NCI-H2171 (cell line): ENCODE measurements at places on chromosomes 2 and 18.
A peak's percentile ranks its signal among the peaks of the same experiment; 100 is the strongest.

- peak; percentile 16 for DNase-seq
Measured at GRCh38 chr2:239991689-239992314, 33.3 kb downstream of the NDUFA10 start.

GRCh38 chr2:50754514-50754913 is 277.4 kb downstream of the NRXN1 start:
- DNase-seq, result peak; percentile 26

DNA sequence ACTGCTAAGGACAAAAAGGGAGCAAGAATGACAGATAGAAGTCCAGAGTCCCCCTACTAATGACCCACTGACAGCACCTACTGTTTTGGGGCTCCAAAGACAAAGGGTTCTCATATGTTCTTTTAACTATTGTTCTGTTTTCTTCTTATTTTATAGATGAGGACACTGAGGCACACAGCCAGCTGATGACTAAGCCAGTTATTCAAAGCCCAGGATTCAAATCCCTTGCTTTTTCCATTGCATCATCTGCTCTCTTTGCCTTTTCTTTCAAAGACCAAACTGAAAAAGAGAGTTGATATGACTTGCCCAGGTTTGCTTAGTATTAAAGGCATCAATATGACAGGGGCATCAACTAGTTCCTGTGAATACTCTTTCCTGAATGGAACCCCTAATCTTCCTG is 299.8 kb downstream of the LRATD1 start:
- DNase-seq, result no peak

- DNase-seq, result no peak
Measured at GRCh38 chr18:36201765-36202164, 14.5 kb downstream of the MOCOS start.

DNA sequence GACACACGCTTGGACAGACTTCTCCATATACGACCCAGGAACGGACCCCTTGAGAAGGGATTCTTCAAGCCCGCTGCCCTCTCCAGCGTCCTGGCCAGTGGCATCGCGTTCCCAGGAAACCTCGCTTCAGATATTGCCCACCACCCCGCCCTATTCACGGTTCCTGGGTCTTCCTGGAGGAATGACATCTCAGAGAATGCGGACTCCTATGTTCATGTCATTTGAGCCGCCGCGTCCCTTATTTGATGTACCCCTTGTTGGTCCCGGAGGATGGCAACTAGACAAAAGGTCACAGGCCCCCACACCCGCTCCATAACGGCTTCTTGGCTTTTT is 588 bp upstream of the CCDC93 start:
- no peak for DNase-seq

- no peak for DNase-seq
Measured at GRCh38 chr2:64840426-64840881, 148.7 kb upstream of the SLC1A4 start.

DNA sequence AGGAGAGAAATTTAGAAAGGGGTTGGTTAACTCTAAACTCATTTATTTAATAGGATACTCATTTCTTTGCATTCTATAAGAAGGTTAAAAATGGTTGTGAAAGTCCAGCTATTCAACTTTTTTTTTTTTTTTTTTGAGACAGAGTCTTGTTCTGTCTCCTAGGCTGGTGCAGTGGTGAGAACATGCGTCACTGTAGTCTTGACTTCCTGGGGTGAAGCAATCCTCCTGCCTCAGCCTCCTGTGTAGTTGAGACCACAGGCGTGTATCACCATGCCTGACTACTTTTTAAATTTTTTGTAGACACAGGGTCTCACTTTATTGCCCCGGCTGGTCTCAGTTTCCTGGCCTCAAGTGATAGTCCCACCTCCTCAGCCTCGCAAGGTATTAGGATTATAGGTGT is 11.9 kb downstream of the ELP2 start:
- no peak for DNase-seq

- no peak for DNase-seq
Measured at GRCh38 chr18:36427369-36427768, 129.9 kb downstream of the FHOD3 start.

GRCh38 chr18:55419947-55420664 is 167.9 kb downstream of the TCF4 start:
- no peak for DNase-seq

- DNase-seq, result no peak
Measured at GRCh38 chr18:13625355-13625754, 101.0 kb downstream of the FAM210A start.

DNA sequence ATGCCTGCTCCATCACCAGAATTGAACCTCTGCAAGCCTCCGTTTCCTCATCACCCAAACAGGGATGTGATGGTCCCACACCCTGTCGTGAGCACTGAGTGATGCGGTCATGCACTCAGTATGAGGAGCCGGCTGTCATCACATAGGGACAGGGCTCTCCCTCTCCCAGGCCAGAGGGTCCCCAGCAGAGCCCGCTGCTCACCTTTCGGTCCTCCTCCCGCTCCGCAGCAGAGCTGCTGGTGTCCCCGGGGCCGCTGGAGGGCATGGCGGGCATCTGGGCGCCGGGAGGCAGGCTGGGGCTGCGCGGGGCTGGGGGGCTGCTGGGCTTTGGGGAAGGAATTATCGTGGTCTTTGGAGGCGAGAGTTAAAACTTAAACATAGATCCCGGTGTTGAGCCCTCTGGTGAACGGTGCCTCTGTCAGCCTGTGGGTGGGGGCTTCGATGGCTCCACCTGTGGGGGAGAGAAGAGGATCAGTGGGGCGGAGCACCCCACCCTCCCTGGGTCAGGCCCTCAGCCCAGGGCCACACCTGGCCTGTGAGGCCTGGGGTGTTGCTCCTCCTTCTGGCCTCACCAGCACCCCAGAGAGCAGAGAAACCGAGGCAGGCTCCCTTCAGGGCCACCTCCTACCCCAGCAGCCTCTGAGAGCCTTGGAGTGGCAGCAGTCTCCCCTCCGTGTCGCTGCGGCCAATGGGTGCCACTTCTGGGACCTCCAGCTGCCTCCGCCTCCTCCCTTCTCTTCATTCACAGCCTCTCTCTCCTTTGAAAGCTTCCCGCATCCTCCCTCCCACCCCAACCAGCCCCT is 27.8 kb downstream of the DNMT3A start:
- DNase-seq, result no peak

DNA sequence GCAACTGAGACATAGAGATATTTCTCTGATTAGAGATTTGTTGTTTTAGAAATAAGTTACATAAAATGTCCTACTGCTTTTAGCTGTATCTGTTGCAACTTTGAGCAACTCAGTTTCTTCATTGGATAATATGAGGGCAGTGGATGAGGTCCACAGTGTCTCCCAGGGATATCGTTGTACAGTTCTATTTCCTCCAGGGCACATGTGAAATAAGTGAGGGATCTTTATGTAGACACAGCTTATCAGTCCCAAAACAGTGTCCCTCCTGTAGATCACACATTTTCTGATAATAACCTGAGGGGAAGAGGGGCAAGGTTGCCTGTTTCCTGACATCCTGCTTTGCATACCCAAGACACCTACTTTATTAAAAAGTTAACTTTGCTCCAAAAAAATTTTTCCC is 1231.2 kb upstream of the ZEB2 start:
- DNase-seq, result no peak

- no peak for DNase-seq
Measured at GRCh38 chr2:136651456-136652010, 113.8 kb upstream of the THSD7B start.

- no peak for DNase-seq
Measured at GRCh38 chr2:42794271-42795046, 2.1 kb upstream of the HAAO start.

- DNase-seq, result no peak
Measured at GRCh38 chr2:116160657-116161056, 1653.8 kb upstream of the DDX18 start.

DNA sequence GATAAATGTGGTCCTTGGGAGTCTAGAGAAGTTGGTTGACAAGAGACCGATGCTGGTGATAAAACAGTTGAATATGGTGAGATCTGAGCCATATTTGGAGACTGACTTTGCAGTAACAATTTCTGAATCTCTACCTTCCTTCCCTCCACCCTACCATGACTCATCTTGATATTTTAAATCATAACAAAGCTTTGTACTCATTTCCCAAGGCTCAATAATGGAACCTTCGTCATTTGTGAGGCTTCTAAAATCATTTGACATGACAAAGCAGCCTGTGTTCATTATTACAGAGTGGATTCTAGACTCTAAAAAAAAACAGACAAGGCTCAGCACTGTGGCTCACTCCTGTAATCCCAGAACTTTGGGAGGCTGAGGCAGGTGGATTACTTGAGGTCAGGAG is 38.5 kb upstream of the PDCL3 start:
- no peak for DNase-seq

- DNase-seq, result no peak
Measured at GRCh38 chr2:220959391-220959802, 612.7 kb downstream of the EPHA4 start.

DNA sequence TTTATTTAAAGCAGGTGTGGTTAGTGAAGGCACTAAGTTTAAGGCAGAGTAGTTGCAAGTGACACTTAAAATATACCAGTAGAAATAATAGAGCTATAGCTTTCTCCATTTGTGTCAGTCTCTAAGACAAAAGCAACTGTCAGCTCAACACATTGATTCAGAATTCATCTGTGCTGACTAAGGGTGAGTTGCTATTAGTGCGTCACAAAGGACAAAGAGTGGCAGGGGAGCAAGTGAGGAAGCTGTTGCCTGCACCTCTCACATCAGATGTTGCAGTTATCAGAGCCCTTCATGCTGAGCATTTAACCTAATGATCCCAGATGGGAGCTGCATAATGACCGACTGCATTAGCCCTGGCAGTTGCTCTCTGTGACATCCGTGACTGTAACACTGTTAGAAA is 138.6 kb downstream of the DTNA start:
- no peak for DNase-seq

DNA sequence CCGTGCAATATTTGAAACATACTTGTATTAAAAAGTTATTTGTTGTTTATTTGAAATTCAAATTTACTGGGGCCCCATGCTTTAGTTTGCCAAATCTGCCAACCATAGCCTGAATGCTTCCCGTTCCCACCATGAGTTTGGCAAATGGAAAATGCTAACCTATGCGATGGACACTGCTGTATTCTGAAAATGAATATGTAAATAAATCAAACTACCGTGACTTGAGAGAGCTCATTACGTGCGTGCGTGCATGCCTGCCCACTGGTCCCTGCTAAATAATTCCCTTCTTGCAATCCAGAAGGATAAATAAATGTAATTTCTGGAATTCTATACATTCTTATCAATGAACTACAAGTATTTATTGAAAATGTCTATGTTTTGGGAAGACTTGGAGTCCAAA is 3.2 kb downstream of the BOD1L2 start:
- no peak for DNase-seq

DNA sequence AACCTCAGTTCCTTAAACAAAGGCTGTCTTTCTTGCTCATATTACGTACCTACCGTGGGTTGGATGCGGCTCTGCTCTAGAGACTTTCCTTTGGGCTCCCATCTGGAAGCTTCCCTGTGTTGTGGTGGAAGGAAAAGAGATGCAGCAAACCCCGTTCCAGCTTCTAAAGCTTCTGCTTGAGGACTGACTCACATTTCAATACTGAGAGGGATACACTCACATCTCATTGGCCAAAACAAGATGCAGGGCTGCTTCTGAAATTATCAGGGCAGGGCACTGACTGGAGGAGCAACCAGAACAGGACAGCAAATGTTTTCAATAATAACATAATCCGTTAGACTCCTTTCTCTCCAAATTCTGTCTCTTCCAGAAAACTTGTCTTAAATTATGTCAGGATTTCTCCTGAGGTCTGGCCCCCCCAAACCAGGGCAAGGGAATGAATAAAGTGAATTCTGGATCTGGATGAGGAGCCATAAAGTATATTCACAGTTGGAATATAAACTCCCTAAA is 4.5 kb upstream of the MYO5B start:
- no peak for DNase-seq

- DNase-seq, result no peak
Measured at GRCh38 chr2:180110469-180110868, 103.4 kb upstream of the CWC22 start.

DNA sequence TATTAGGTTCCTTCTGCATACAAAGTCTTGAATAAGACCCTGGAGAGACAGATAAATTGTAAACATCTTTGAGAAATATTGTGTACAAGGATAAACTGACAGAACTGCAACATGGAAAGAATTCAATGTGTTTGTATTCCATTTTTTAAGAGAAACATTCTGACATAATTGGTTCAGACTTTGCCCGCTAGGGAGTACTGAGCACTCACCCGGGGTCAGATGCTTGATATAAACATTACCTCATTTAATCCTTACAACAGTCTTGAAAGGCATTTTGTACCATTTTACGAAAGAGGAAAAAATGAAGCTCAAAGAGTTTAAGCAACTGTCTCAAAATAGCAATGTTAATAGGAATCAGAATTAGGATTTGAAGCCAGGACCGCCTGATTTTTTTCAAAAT is 416.7 kb upstream of the CRIM1 start:
- DNase-seq, result no peak

DNA sequence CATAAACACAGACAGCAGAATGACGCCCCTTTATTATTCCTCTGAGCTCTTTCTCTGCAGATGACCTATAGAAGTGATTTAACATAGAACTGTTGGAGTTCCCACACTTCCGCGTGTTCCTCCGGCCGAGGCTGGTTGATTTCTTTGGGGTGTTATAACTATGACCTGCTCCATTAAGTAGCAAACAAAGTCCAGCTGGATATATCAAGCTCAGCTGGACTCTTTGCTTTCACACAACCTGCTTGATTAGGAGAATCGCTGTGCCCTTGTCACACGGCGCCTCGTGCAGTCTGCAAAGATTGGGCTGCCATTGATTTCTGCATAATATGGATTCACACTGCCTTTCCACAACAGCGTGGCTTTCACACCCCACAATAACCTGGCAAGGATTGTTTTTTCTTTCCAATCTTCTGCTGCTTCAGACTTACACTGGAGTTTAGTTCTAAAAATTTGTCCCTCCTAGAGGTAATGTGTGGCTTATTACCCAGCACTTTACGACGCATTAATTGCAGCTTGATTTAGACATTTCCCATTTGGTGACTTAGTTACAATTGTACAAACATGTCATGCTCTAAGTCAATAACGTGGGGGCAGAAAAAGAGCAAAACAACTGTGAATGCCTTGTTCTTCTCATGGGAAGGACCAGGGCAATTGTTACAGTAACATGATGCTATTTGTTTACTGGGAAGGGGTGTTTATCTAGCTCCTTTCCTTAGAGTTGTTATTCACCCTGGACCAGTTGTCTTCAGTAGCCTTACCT is 485.7 kb downstream of the TXNL1 start:
- no peak for DNase-seq

DNA sequence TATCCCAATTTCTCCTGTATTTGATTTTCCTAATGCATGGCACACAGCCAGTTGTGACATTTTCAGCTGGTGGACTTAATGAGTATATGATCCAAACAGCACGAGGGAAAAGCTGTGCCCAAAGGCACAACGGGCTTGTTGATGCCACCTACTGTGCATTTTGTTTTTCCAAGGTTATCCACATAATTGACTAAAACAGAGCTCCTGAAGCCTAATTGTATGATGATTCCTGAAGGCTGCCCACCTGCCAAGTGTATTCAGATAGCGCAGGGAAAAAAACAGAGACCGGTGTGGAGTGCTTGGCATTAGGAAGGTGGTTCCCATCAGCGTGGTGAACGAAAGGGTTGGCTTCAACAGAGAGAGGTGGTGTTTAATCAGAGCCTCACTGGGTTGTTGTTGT is 14.9 kb downstream of the RBMS1 start:
- DNase-seq, result no peak

- DNase-seq, result no peak
Measured at GRCh38 chr2:168594778-168595177, 138.7 kb downstream of the CERS6 start.

- DNase-seq, result peak; percentile 13
Measured at GRCh38 chr2:119387381-119388129, 20.8 kb downstream of the DBI start.
